Effector CD4-positive, alpha-beta T cell (primary cell): ENCODE measurements at places on chromosomes 2 and 18.

GRCh38 chr2:73091164-73091563, 19.7 kb upstream of the SFXN5 start:
- no peak for DNase-seq

GRCh38 chr2:159614534-159615366, 1.6 kb downstream of the BAZ2B start:
- no peak for DNase-seq

- DNase-seq: no peak
These were observed 34.7 kb downstream of the TFPI start for GRCh38 chr2:187519419-187520120.

- DNase-seq: no peak
These were observed 54.3 kb downstream of the NOL10 start for GRCh38 chr2:10635430-10635829.

DNA sequence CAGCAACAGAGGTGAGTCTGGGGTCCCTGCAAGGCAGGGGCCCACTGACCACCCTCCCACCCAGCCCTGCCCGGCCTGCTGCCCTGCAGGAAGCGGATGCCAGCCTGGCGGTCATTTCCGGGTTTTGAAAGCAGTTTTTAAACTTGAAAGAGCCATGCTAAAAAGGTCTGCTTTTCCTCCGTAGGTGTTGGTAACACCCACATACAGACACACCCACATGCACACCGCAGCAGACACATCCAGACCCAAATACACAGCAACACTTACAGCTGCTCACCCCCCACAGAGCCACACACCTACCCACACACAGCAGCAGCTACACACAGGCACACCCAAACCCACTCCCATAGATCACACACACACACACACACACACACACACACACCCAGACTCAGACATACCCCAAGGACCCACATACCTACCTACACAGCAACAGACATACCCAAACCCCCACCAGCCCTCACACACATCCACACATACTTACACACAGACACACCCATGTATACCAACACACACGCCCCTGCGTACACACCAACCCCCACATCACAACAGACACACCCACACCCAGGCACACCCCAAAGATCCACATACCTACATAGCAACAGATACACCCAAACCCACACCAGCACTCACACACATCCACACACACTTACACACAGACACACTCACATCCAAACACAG, 7.6 kb downstream of the ZFP36L2 start:
- DNase-seq: peak; percentile 78

DNA sequence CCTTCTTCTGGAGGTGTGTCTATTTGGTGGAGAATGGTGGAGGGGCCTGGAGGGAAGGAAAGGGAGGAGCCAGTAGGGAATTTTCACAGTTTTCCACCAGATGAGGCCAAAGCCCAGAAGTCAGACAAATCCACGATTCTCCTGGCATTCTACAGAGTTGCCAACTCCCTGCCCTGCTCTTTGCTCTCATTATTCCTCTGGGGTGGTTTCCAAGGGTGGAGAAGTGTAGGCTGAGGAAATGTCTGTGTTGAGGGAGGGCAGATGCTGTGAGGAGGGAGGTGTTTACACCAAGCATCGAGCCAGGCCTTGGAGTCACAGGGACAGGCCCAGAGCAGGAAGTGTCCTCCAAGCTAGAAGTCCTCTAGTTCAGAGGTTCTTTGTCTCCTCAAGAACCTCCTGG, 124.1 kb upstream of the LGALSL start:
- DNase-seq: no peak

GRCh38 chr2:127508631-127509034, 17.7 kb downstream of the IWS1 start:
- no peak for DNase-seq

DNA sequence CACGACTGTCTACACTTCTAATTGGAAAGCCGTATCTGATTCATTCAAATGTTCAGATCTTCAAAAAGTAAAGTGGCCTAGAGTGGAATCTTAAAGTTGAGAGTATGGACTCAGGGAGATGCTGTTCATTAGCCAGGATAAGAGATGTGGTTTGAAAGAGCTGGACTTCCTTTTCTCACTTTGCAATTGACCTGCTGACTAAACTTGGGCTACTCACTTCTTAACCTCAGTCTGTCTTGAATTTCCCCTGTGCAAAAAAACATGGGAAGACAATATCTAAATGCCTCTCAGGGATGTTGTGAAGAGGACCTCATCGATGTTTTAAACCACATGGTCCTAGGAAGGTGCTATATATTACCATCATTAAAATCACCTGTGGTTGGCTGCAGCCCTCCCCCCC, 64.1 kb downstream of the BCL2 start:
- DNase-seq: no peak
